ENCODE measurements at places on chromosomes 4 and X.

DNA sequence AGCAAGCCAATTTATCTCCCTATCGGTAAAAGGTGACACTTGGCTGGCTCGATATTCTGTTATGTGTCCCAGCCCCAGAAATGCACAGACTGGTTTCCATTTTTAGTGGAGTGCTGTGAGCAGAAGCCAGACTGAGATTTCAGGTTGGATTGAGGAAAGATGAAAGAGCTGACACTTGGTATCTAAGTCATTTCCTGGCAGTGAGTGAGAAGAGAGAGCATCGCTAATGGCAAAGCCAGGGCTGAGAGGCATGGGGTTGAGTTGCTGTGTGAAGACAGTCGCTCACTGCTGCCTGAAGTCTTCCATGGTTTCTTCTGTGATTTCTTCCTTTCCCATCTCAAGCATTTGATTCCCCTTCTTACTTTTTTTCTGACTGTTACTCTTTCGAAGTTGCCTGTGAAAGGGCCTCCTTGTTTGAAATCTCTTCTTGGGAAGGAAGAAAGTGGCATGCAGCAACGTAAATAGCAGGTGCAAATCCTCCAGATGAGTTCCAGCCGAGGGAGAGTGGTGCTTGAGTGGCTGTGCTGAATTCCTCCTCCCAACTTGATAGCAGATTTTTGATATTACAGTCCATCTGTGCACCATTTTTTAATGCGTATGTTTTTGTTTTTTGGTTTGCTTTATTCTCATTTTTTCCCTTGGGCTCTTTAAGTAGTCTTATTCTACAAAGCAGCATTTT is 109.2 kb upstream of the LIMCH1 start:
- no peak for DNase-seq

- DNase-seq: no peak
Measured at GRCh38 chrX:117429501-117429900, 687.1 kb downstream of the KLHL13 start.

DNA sequence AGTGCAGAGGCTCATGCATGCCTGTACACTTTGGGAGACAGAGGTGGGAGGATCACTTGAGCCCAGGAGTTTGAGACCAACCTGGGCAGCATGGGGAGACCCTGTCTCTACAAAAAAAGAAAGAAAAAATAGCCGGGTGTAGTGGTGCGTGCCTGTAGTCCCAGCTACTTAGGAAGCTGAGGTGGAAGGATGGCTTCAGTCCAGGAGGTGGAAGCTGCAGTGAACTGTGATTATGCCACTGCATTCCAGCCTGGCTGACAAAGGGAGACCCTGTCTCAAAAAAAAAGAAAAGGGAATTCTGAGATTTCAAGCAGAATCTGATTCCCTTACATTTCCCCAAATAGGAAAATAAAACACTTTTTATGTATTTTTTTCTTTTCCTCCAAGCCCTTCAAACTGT is 83.5 kb downstream of the SYNPO2 start:
- DNase-seq: no peak

DNA sequence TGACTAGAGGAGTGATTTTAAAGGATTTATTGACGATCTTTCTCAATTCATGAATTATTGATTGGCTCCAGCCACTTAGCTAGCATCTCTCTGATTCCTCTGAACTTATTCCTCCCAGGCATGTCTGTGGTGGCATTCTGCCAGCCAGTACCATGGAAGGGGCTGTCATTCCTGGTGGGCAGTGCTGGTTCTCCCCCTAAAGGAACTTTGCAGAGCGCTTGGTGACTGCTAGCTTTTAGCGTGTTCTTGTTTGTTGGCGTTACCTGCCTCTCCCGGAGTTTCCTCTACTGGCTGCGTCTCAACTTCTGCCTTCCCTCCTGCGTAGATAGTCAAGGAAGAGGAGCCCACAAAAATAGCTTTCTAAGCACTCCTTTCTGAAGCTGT is 19.3 kb downstream of the SRD5A3 start:
- no peak for DNase-seq

DNA sequence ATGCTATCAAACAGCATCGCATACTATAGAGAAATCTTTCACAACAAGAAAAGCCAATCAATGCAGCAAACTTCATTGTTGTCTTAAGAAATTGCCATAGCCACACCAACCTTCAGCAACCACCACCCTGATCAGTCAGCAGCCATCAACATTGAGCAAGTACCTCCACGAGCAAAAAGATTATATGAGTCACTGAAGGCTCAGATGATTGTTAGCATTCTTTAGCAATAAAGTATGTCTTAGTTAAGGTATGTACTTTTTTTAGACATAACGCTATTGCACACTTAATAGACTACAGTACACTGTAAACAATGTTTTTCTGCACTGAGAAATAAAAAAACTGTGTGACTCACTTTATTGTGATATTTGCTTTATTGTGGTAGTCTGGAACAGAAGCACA is 37.8 kb upstream of the FUNDC1 start:
- DNase-seq: peak; percentile 78

DNA sequence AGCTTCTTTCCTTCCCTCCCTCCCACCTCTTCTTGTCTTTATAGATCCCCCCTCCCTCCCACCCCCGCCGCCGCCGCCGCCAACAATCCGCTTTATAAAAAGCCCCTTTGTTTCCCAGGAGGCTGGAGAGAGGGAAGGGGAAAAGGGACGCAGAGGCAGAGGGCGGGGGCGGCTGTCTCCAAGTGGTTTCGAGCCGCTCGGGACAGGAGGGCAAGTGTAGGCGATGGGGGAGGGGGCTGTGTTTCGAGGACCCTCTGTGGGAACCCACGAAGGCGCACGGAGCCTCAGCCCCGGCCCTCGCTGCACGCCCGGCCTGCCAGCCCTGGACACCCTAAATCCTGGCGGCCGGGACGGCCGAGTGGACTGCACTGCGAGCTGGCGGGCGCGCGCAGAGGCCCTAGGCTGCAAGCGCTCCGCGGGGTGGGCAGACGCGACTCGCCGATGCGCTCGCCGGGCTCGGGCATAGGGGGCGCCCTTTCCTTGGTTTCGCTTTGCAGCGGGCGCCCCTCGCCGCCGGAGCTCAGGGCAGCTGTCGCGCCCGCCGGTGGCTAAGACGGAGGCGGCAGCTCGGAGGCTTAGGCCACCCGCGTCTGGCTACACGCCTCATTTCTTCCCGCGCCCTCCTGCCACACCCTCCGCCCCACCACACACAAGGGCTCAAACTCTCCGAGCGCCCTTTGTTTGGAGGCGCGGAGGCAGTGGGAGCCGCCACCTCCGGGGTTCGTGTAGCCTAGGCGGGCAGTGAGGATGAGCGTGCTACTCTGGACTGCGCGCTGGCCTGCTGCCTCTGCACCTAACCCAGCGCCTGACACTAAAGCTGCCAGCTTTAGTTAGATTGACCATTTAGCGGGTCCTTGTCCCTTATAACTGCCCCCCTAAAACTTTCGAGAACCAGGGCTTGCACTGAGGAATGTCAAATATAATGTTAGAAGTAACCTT is 2.2 kb downstream of the MAMLD1 start:
- DNase-seq: peak; percentile 62

GRCh38 chr4:2457481-2458295 is 11.2 kb upstream of the RNF4 start:
- DNase-seq: no peak

- DNase-seq: no peak
Measured at GRCh38 chr4:7779432-7779768, 160.3 kb downstream of the AFAP1 start.

- no peak for DNase-seq
Measured at GRCh38 chr4:136412708-136413107, 1119.6 kb downstream of the PCDH18 start.

DNA sequence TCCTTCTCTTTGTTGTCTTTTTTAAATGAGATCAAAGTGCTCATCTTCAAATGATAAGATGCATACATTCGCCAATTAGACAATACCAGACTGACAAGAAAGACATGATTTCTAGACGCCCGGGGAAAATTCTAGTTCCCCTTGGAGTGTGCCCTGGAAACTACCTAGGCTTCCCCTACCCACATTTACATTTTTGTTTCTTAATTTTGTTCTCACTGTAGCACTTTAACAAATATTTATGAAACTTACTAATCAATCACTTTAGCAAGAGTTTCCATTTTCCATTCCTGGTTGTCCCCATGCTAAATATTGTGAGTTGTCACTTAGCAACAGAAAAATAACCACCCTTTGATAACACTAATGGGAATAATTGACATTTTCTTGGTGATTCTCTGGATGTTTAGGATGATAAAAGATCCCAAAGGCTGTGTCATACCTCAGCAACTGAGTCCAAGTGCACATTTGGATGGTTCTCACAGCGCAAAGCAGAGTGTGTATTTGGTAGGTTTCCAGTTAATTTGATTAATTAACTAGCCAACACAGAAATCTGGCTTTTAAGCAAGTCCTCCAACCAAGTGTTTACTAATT is 69.6 kb downstream of the FGFBP1 start:
- DNase-seq: no peak
